Right renal cortex interstitium (tissue), 3 donors: ENCODE measurements at places on chromosomes 3 and 15. TPM values are rescaled to one million over a fixed set of nuclear protein-coding genes. Genes with fewer than 3 reads are reported as not detected.

DNA sequence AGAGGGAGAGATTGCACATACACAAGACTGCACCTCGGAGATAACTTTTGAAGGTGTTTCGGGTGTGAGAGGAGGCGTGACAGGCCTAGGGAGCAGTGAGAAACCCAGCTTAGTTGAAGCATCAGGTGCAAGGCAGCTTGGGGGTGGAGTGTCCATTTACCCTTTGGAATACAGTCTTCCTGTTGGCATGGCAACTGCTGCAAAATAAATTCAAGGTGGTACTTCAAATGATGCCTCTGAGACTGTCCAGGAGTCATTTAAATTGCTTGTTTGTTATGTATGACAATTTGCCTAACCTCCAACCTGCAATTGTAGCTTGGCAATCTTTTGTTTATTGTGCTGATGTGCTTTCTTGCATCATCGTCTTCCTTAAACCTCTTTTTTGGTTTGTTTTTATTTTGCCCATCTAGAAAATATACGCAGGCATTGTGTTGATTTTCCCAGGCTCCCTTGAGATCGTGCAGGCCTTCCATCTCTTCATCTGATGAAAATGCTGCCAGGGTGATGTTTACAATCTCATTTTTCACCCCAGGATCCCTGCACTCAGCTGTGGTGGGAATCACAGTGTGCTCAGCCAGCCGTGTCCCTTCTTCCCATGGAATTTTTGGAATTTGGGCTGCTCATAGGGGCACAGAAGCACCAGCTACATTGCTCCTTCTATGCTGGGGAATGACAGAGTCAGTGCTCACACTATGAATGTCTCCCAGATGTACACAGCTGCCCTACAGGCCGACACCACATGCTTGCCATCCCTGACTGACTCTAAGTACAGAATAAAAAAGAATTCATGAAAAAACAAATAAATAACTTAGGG, 583.1 kb upstream of the CFAP20DC start:
- peak; percentile 12 for DNase-seq

DNA sequence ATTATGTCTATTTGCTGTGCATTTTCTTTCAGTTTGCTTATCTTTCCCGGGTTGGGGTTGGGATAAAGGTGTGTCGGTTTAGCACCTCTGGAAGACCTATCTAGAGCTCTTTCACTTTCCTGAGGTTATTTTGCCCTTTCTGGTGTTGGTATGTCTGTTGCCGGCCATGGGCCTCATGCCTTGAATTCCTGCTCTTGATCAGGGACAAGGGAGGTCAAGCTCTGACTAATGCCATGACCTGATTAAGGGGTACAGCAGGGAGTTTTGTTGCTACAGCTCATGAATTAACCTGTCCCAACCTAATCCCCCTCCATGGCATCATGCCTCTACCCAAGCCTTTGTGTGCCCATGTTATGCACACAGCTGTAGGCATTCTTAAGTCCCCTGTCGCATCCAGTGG, 70.5 kb upstream of the GOLGA6B start:
- no peak for DNase-seq

DNA sequence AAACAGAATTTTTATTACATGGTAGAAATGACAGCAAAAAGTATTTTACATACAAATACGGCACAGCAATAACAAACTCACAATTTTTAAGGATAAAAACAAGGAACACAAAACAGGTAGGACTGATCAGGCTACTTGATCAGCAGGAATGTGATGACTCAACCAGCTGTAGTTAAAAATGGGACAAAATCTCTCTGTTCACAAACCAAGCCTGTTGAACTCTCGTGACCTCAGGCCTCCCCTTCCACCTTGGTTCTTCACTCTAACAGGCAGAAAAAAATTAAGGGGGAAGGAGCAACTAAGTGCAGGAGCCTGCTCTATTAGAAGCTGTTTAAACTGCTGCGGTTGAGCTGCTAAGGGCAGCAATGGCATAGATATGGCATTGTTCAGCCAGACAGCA, 18.7 kb downstream of the FBXL22 start:
- no peak for DNase-seq

The LMAN1L gene
- not detected for polyA plus RNA-seq

GRCh38 chr3:152769523-152769922, 65.4 kb upstream of the P2RY1 start:
- no peak for DNase-seq

DNA sequence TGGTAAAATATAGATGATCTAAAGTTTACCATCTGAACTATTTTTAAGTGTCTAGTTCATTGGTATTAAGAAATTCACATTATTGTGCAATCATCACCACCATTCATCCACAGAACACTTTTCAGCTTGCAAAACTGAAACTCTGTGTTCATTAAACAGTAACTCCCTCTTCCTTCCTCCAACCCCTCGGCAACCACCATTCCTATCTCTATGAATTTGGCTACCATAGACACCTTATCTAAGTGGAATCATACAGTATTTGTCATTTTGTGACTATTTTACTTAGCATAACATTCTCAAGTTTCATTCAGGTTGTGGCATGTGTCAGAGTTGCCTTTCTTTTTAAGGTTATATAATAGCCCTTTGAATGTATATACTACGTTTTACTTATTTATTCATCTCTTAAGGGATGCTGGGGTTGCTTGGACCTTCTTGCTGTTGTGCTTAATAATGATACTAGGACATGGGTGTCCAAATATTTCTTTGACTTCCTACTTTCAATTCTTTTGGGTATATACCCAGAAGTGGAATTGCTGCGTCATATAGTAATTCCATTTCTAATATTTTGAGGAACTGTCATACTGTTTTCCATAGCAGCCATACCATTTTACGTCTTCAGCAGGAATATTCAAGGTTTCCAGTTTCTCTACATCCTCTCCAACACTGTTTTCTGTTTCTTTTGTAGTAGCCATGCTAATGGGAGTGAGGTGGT, 20.9 kb downstream of the KAT2B start:
- no peak for DNase-seq

GRCh38 chr3:74537164-74537563, 77.3 kb downstream of the CNTN3 start:
- DNase-seq: no peak

DNA sequence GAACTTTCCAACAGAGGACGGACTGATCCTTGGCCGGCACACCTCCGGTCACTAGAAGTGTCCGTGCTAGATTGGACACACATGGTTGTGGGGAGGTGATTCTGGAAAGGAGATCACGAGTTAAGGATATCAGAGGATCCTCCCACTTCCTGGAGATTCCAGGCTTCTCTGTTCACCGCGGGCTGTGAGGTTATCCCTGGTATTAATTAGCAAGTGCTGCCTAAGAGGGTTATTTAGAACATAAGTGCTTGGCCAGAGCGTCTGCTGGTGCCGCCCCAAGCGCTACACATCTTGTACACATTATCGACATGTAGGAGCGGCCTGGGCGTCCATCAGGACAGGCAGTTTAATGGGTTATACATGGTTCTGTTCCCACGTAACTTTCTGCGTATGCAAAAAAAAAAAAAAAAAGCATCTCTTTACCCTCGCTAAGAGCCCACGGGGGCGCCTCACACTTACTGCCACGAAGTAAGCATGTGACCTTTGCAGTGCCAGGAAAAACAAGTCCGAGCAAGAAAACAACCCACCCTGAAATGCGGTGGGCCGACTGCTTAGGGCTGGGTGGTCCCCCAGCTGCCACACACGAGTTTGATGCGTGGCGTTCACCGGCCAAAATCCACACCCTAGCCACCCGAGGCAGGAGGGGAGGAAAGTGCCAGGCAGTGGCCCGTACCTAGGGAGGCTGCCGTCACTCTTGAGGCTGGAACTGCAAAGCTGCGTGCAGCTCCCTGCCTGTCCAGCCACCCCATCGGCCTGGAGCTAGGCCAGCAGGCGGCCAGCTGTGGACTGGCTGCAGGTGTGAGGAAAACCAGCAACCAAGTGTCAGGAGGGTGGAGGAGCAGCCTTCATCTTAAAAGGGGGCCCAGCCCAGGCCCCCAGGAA, 78.0 kb downstream of the CPN2 start:
- DNase-seq: no peak

The MASP1 gene
- polyA plus RNA-seq: 8.1 TPM

DNA sequence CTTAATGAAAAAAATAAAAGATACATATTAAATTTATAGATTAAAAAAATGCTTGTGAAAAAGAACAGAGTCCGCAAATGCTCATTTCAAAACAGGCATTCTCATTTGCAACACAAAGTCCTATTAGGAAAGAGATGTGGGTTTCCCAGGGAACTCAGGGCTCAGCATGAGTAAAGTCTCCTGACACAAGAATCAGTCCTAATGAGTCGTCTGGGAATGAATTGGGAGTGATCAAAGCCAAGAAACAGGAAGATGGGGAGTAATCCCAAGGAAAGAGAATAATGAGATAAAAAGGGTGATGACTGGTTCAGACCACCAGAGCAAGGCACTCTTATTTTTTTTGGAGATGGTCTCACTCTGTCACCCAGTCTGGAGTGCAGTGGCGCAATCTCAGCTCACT, 443.7 kb downstream of the NR2F2 start:
- DNase-seq: no peak

DNA sequence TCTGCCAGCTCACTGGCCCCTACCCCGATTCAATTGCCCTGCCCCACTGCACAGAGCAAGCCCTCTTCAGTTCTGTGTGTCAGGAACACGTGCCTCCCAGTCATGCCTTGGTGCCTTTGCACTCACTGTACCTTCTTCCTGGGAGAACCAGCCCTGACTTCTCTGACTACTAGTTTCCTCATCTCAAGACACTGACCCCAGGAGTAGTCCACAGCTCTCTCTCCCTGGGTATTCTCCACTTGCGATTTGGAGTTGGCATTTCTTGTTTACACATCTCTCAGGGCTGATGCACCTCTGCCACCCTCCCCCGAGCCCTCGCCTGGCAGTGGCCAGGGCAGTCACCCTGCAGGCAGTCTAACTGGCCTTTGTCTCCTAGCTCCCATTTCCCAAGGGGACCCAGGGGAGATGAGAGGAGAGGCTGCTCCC, 5.7 kb downstream of the CISH start:
- DNase-seq: no peak

GRCh38 chr3:157443905-157444796, 7.5 kb downstream of the PTX3 start:
- no peak for DNase-seq
